ENCODE measurements at places on chromosomes 6 and 20. TPM values are rescaled to one million over a fixed set of nuclear protein-coding genes. Genes with fewer than 3 reads are reported as not detected.

GRCh38 chr20:50794181-50794845 lies 548 bp upstream of the BCAS4 start:
- no peak for DNase-seq

- DNase-seq: no peak
Measured at GRCh38 chr6:30670760-30671527, 1.9 kb downstream of the DHX16 start.

DNA sequence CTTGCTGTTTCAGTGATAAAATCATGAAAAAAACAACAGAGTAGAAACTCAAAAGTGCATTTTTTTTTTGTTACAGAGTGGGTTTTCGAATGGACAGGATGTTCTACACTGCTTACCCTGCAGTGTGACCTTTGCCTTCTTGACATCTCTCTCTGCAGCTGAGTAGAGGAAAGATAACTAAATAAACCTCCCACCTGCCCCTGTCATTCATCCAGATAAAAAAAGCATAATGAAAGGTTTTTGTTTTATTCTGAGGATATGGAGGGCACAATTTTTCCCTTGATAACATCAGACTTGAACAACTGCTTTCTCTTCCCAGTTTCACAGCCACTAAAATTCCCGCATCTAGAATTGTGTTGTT lies 193.6 kb upstream of the FOXQ1 start:
- no peak for DNase-seq

DNA sequence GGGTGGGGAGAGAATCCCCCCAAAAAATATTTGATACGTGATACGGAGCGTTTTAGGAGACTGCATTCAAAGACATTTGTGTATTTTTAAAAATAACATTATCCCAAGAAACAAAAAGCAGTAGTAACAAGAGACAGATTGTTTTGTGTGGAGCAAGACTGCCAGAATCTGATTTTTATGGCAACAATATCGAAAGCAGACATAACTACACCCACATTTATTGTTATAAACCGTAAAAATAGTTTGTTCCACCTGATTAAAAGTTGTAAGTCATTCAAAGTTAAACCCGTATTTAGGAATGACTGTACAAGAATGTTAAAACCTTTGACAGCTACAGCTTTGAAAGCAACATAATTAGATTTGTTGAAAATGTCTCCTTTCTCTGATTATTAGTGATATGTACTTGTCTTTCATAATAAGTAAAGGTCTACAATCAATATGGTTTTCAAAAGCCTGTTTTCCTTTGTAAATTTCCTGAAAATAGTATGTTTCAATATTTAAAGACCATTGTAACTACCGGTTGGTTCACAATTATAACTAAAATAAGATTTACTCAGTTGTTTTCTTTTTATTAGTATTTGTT lies 2.7 kb downstream of the EYA4 start:
- no peak for DNase-seq

- peak; percentile 60 for DNase-seq
Measured at GRCh38 chr6:156953479-156954146, 176.4 kb downstream of the ARID1B start.

GRCh38 chr6:117591405-117591804 lies 10.9 kb downstream of the GOPC start:
- DNase-seq: no peak

DNA sequence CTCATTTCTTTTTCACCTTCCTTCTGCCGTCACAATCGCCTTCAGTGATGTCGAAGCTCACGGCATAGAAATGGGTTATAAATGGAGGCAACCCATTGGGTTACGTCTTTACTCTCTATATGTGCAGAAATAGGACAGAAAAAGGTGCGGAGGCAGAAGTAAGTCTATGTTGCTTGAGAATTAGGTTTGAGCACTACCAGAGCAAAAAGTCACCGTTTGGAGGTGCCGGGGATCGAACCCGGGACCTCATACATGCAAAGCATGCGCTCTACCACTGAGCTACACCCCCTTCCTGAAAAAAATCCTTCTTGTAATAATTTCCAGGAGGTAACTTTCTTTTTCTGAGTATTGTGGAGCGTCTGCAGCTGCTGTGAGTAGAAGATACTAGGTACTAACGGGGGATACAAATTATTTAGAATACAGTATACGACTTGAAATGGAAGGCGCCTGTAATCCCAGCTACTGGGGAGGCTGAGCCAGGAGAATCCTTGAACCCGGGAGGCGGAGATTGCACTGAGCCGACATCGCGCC lies 134.2 kb downstream of the TRIM27 start:
- no peak for DNase-seq

The CRISP3 gene
- not detected for total RNA-seq

Data from pulmonary artery endothelial cell (primary cell).